ENCODE measurements at places on chromosomes 12 and 14.
A peak's percentile ranks its signal among the peaks of the same experiment; 100 is the strongest.

DNA sequence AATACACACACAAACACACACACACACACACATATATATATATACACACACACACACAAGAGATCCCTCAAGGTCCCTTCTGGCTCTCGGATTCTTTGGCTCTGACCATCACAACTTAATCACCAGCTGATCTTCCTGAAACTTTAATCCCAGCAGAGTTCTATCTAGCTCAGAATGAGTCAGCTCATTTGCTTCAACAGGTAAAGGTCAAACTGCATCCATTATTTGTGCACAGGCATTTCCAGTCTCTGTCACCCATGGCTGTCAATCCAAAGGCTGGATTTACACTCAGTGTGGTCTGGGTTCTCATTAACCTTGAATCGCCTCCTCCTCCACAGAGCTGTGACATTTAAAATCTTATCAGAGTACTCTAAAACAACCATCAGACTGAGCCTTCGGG, 113.3 kb upstream of the TMPO start:
- DNase-seq = no peak

GRCh38 chr12:97680751-97681150, 218.1 kb downstream of the RMST start:
- no peak for DNase-seq

GRCh38 chr12:120183211-120183631, 11.3 kb downstream of the GCN1 start:
- no peak for DNase-seq

GRCh38 chr14:81715731-81716130, 182.1 kb upstream of the SEL1L start:
- no peak for DNase-seq

GRCh38 chr14:103819503-103820307, 27.7 kb downstream of the PPP1R13B start:
- no peak for DNase-seq

- no peak for DNase-seq
Observed at GRCh38 chr14:68245146-68246073, 425.8 kb downstream of the RAD51B start.

- peak; percentile 11 for DNase-seq
Observed at GRCh38 chr12:127270193-127270592, 996.8 kb upstream of the TMEM132C start.

- no peak for DNase-seq
Observed at GRCh38 chr14:65805113-65805473, 392.6 kb downstream of the FUT8 start.

- no peak for DNase-seq
Observed at GRCh38 chr12:45712319-45712718, 17.2 kb upstream of the ARID2 start.

GRCh38 chr12:127770118-127770517, 496.9 kb upstream of the TMEM132C start:
- no peak for DNase-seq

GRCh38 chr14:61296719-61297502, 15.8 kb upstream of the TMEM30B start:
- peak; percentile 43 for DNase-seq

DNA sequence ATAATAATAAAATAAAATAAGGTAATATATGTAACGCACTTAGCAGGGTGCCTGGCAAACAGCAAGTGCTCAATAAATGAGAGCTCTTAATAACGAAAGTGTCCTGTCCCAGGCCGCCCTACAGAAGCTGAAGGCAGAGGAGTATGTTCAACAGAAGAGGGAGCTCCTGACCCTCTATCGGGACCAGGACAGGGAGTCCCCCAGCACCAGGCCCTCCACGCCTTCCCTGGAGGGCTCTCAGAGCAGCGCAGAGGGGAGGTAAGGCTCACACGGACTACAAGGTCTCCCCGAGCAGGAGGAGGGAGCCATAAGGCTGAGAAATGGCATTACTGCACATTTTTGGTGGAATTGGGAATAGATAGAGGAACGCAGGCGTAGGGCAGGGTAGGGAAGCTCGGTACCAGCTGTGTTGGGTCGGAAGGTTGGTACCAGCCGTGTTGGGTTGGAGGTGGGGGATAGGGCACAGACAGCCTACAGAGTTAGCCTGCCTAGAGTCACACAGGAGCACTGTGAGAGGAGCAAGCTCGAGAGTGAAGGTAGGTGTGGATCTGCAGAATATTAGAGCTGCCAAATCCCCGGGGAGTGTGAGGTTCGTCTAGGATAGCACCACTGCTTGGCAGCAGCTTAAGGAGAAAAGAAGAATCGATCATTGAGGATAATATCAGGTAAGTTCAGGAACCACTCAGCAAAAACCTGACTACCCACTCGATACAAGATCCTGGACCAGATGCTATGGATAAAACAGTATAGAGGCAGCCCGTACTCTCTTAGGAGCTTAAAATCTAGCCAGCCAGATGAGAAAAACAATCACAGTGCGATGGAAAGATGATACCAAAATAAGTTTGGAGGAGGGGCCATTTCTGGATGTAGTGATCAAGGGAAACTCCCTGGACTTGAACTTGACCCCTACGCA, 15.3 kb downstream of the TNFRSF1A start:
- no peak for DNase-seq

- no peak for DNase-seq
Observed at GRCh38 chr14:64478634-64479250, 13.4 kb downstream of the AKAP5 start.

DNA sequence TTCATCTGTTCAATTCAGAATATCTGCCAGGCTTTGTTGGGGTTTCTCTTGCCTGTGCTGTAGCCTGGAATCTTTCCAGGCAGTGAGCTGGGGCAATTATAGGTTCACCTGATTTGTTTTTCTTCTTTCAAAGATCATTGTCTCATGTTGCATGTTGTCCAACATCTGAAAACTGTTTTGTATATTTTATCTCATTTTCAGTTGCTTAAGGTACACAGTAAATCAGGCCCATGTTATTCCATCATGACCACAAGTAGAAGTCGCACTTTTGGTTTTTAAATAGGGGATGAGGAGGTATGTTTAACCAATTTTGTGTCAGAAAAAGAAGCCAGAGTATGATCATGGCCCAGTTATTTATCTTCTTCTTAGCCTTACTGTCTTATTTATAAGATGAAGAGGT, 24.9 kb upstream of the FUT8 start:
- DNase-seq = no peak

- DNase-seq = no peak
Observed at GRCh38 chr12:95487024-95487423, 13.1 kb downstream of the METAP2 start.

DNA sequence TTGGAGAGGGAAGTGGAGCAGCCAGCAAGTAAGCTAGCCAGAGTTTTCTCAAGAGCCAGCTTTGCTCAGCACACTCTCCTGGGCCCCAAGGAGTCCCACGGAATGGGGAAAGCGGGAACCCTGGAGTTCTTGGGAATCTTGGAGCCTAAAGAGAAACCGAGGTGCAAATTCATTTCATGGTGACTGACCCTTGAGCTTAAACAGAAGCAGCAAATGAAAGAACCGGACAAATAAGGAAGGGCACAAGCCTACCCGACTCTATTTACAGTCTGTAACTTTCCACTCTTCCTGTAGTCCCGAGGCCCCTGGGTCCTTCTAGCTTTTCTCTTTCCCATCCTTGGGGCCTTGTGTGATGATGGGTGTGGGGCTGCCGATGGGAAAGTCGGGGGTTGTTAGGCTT, 18.1 kb upstream of the TIGAR start:
- DNase-seq = no peak

DNA sequence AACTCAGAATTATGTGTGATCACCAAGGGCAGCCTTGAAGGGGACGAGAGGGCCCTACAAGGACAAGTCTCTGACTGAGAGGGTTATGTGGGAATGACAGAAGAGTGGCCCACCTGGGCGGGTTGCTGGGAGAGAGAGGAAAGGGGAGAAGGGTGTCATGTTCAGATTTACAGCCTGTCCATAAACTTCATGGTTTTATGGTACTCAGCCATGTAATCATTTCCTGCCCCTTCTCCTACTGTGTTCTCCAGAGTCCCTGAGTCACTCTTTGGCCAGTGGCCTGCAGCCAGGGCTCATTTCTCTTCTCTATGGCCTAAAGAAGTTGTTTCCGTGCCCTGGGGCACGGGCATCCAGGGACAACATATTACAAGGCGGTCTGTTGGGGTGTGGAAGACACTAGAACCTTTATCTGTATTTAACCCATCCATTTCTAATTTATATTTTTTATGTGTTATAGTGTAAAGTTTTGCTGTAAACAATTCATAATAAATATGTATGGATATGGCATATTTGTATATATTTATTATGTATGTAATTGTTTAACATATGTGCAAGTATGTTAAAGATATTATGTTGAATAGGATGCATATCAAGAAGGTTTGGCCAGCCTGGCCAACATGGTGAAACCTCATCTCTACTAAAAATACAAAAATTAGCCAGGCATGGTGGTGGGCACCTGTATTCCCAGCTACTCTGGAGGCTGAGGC, 26.9 kb downstream of the DDX47 start:
- DNase-seq = no peak

DNA sequence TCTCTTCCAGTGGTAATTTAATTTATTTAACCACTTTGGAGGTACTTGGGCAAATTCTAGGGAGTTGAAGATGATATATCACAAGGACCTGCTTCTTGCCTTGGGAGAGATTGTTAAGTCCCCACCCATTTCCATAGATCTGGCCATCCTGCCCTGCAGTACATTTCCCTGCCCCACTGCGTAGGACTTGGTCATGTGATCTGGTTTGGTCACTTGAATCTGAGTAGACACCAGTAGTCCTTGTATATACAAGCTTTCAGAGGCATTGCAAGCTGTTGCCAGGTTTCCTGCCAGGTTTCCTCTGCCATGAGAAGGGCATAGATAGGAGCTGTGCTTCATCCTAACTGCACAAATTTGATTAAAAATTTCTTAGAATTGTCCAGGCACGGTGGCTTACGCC, 200.0 kb downstream of the ADAMTS20 start:
- DNase-seq = no peak

DNA sequence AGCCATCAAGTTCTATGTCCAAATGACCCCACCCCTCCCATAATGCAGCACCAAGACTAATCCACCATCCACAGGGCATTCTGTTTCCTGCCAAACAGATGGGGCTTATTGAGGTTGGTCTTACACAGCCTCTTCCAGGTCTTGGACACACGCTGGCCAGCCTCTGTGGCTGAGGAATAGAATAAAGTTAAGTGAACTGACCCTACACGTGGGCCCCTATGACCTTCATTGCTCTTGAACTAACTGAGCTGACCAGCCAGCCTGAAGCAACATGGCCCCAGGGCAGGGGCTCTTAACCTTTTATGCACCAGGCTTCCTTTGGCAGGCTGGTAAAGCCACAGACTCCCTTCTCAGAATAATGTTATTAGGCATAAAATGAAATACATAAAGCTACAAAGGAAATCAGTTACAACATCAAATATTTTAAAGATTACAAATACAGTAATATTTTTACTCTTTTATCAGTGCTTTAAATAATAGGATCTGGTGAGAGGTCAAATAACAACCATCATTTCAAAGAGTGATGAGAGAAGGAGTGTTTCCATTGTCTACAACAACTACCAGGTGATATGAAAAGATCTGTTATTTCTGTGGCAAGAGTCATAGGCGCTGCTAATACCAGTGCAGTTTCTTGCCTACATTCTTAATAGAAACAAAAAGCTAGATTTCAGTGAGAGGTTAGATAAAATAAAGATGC, 192.9 kb upstream of the NUDT4 start:
- DNase-seq = no peak

DNA sequence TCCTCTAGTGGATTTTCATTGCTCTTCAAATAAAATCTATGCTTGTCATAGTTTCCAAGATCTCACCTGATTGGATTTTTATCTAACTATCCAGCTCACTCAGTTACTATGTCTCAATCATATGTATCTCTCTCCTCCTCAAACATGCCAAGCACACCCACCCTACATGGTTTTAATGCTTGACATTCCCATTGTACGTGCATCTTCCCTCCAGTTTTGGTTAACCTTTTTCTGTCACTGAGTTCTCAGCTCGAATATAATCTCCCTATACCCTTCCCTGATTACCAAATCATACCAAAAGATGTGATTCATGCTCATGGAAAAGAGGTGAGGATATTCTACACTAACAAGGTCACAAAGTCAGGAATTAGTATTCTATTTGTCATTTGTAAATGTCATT, 12.0 kb upstream of the PTPRQ start:
- no peak for DNase-seq

DNA sequence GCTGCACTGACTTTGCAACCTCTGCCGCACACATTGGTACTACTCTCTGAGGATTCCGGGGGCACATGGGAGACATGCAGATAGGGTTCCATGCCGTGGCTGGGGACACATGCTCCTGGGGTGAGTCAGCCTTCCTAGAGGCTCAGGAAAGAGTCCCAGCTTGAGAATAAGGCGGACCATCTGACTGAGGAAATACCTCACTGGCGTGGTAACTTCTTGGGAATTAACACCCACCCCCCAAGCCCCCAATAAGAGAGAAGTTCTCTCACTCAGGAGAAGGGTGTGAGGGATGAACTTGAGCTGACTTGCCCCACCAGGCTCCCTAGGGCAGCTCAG, 23.2 kb downstream of the PLXNC1 start:
- DNase-seq = no peak

DNA sequence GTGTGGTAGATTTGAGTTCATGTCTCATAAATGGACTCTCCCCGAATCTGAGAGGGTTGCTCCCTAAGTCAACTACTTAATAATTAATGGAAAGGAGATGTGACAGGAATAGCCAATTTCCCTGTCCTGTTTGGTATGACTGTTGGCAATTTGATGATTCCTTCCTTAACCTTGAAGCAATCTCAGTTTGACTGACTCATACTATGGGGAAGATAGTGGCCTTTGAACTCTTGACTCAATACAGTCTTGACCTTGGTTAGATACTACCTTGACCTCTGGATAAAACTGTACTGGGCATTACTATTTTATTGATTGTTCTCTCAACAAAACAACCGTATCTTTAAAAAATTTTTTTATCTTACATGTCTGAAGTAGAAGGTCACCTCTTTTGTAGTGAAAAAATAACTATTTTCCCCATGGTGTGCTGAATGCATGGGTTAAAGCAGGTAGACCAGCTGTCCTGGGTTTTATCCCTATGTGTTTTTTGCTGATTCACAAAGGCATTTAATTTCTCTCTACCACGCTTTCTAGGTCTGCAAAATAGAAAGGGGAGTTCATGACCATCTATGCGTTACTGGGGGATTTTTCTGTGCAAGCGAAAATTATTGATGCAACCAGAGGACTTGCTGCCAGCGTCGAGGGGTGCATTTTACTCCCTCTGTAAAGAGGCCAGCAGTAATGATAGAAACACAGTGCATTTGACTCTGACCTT, 80.1 kb downstream of the ETV6 start:
- DNase-seq = no peak

- DNase-seq = no peak
Observed at GRCh38 chr14:52706286-52706685, 714 bp upstream of the PSMC6 start.

DNA sequence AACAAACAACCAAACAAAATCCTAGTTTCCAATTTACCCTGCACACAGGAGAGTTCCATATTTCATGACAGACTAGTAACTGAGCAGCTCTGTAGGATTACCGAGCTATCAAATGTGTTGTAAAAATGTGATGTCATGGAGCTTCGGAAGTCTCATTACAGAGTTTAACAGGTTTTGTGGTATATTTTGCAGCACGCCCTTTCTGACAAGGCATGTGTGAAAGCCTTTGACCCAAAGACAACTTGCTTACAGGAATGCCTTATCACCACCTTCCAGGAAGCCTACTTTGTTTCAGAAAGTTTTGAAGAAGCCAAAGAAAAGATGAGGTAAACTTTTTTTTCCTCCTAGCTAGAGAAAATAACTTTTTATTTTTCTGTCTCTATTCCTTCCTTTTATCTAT, 92.4 kb downstream of the TPH2 start:
- no peak for DNase-seq

Measured in pons (tissue), 1 donor.